ENCODE measurements at places on chromosomes 7 and 10. TPM values are rescaled to one million over a fixed set of nuclear protein-coding genes. Genes with fewer than 3 reads are reported as not detected.

DNA sequence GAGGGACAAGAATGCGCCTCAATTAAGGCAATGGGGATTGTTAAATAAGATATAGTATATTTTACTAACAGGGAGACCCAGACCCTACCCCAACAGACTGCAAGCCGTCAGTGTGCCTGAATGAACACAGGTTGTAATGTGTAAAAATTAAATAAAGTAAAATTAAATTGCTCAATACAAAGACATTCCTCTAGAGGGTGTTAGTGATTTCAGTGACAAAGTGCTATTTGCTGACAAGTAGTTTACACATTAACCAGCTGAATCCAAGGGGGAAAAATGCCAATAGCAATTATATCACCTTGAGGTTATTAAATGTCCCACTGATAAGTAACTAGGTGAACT, 110.5 kb downstream of the EBF3 start:
- no peak for DNase-seq

DNA sequence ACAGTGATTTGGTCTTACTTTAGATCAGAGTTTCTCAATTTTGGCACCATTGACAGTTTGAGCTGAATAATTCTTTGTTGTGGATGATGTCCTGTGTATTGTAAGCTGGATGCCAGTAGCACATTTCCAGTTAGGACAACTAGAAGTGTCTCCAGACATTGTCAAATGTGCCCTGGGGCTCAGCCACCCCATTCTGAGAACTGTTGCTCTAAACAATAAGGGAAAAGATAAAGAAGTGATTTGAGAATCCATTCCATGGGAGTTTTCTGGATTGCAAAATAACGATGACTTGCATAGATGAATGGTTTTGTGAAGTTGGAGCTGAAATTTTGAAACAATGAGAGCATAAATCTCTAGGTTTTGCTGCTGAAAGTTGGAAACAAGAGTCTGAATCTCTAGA, 44.6 kb downstream of the NUP205 start:
- DNase-seq = no peak

TMEM196 gene
- not detected for total RNA-seq

HTR5A gene
- not detected for total RNA-seq

IFIT1B gene
- total RNA-seq = not detected

DNA sequence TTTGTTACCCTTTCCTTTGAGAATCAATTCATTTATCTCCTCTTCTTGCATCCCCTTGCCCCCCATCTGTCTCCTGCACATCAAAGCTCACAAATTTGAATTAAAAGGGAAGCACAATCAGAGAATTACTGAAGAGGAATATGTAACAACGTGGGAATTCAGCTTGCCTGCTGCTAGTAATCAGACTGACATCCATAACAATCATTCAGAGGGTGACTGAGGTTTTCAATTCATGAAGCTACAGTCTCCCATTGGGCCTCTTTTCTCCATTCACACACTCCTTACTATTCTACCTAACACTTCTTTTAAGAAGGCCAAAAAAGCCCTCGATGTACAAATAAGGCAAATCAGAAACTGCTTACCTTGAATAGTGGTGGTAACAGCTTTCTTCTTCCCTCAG, 24.3 kb upstream of the DNA2 start:
- DNase-seq = no peak

DNA sequence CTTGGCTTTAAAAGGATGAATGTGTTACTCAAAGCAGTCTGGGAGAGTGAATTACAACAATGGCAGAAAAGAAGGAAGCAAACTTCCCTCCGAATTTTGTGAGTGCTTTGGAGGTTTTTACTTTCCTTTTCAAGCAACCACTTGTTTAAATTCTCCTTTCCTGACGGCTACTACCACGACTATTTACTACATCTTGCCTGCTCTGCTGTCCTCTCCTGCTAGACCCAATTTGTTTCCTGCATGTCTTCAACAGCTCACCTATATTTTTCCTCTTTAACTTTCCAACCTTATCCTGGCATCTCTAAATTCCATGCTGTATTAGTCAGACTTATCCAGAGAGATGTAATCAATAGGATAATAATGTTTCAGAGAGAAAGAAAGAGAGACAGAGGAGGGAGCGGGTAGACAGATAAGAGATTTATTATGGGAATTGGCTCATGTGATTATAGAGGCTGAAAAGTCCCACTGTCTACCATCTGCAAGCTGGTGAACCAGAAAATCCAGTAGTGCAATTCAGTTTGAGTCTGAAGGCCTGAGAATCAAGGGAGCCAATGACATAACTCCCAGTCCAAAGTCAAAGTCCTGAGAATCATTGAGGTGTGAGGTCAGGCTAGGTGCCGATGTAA, 42.8 kb upstream of the SLC13A1 start:
- DNase-seq = no peak

- no peak for DNase-seq
These were observed 716 bp downstream of the OGA start for GRCh38 chr10:101817337-101818118.

DNA sequence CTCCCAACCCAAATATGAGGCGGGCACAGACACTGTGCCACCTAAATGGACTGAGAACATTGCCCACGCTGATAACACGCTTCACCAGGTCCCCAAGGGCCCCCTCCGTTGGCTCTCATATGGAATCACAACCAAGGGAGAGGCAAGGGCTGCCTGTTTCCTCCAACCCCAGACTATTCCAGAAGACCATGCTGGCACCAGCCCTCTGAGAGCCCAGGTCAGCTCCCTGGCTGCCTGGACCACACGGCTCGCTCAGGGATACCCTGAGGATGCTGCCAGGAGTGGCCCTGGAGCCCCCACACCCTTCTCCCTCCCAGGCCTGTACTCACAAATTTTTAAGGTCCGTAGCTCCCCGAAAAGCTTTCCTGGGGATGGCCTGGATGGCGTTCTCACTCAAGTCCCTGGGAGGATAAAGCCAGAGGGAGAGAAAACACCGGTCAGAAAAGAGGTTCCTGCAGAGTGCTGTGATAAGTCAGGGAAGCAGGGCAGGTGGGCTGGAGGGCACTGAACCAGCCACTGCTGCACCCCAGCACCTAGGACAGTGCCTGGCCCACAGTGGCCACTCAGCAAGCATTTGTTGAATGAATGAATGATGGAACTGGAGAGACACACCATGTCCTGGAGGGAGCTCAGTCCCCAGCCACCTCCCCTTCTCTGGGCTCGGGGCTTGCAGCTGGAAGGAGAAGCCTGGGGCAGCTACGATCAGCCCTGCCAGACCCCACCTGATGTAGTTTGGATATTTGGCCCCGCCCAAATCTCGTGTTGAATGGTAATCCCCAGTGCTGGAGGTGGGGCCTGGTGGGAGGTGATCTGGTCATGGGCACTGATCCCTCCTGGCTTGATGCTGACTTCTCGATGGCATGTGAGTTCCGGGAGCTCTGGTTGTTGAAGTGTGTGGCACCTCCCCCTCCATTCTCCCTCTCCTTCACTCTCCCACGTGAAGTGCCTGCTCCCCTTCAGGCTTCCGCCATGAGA, 119.8 kb downstream of the SLIT1 start:
- no peak for DNase-seq

CPXM2 gene
- total RNA-seq = not detected

COG5 gene
- 36.0 TPM for total RNA-seq

DNA sequence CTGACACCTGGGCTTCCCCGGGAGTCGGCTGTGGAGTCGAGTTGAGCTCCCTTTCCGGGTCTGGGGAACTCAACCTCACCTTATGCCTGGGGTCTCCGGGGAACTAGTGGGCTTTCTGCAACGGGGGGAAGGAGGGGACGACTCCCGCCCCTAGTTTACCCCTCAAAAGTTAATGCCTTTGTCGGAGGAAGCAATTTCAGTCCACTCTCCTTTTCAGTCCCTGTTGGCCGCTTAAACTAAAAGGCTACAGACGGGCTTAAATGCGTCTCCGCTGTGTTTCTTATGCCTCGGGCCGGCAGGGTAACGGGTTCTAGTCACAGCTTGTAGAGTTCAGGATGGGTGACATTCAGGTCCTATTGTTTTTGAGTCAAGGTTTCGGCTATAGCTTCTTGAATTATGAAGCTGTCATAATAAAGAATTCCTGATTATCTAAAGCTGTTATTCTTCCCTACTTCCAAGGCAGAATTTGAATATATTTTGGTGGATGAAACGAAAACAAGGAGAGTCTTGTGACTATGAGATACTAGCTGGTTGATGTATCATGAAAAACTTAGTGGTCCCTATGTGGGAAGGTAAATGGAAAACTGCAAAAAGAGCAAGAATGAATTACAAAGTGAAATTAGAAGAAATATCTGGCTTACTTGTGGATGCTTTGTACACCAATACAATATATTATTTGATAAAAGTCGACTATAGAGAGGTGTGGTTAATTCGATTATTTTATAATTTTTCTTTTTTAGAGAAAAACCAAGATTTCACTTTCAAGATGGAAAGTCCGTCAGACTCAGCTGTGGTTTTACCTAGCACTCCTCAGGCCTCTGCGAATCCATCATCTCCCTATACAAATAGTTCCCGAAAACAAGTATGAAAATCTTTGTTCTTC, 495 bp downstream of the SFR1 start:
- DNase-seq = no peak

DNA sequence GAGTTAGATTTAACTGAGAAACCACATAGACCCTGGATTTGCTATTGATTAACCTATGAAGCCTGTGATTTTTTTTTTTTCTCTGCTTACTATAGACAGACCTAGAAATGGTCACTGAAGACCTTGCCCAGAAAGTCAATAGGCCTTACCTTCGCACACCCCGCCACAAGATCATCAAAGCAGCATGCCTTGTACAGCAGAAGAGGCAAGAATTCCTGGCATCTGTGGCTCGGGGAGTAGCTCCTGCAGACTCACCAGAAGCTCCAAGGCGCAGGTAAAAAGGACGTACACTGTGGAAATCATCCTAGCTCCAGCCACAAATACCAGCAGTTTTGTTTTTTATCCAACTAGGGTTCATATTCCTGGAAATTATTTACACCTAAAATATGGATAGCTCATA, 56.2 kb upstream of the GATAD1 start:
- no peak for DNase-seq

CFAP46 gene
- not detected for total RNA-seq

VOPP1 gene
- 53.7 TPM for total RNA-seq

- no peak for DNase-seq
These were observed 26.2 kb downstream of the PTPN12 start for GRCh38 chr7:77563275-77563674.

DNA sequence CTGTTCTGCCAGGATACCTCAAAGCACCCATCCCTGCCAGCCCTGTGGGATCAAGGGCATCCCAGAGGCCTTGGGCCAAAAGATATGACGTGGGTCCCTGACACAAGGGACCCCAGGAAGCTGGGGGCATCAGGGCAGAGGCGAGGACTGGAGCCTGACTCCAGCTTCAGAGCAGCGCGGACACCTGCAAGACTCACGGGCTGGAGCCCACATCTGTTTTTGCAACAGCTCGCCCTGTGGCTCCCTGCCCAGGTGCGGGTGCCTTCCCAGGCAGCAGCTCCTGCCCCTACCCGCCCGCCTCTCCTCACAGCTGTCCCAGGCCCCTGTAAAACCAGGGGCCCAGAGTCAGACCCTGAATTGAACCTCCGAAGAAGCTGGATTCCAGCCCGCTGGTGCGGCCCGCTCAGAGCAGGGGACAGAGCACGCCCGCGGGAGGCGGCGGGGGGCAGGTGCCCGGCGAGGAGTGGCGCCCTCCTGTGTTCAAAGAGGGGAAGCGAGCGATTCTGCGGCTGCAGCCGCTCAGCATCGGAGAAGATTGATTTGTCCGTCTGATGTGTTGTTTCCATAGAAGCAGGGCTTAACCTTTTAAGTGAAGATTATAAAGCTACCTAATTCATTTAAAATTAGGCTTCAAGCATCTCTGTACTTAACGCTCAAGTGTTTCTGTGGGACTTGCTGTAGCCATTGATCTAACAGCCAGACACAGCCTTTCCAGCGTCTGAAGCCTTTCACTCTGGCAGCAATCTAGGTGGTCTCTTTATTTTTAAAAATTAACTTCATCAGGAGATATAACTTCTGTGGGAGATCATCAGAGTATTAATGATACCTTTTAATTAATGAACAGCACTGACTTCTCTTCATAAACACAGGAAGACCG, 88.4 kb downstream of the BEND7 start:
- peak; percentile 49 for DNase-seq

- DNase-seq = no peak
These were observed 138.9 kb downstream of the EGFR start for GRCh38 chr7:55157764-55158105.

DNA sequence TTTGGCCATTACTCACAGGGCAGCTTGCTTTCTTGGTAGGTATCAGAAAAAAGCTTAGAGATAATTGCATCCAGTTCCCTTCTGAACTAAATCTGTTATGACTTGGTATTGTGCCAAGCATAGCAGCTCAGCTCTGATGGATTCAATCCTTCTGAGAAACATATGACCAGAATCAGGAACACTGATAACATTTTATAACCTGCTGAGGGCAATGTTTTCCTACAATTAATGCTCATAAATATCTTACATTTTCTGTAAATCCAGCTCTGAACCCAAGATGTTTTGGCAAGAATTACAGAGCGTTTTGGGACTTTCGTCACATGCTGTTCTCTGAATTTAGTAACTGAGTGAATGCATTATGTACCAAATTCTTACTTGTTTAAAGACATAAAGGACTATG, 167.8 kb downstream of the KIF20B start:
- no peak for DNase-seq

- DNase-seq = no peak
These were observed 16.4 kb downstream of the GRB10 start for GRCh38 chr7:50766106-50766848.

CLDN15 gene
- 18.2 TPM for total RNA-seq

GRCh38 chr7:151351967-151352366, 10.4 kb downstream of the NUB1 start:
- peak; percentile 59 for DNase-seq

DNA sequence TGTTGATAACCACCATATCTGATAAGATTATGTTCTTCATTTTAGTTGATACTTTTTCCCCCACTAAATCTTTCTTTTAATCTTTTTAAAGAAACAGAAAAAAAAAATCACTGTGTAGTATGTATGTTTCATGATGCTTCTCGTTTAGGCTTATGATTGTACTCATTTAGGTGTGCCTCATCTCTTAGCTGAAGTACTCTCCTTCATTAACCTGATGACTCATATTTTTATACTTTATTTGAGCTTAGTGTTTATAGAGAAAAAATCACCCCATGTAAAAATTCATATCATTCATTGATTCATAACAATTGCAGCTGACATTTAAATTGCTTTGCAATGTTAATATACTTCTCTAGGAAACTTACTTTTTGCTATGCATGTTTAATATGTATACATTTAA, 158.9 kb downstream of the MLLT10 start:
- no peak for DNase-seq

- DNase-seq = no peak
These were observed 129.1 kb downstream of the SEPTIN14 start for GRCh38 chr7:55733241-55734140.

DNA sequence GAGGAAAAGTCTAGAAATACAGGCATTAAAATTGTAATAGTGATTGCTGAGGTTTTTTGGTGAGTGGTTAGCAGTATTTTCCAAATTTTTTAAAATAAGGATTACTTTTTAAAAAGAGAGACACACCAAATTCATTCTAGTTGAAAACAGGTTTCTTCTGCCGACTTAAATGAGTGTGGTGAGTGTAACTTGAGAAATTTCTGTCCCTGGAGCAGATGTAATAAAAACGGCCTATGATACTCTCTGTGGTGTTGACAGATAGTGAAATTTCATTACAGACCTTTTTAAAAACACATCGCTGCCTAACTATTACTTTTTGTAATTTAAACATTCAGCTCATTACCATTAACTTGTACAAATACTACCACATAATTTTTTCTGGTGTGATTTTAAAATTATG, 90.1 kb downstream of the CYP51A1 start:
- DNase-seq = no peak

GRCh38 chr10:126337251-126337810, 50.9 kb downstream of the ADAM12 start:
- DNase-seq = no peak

All from activated T-helper 2 cell treated with anti-CD3 and anti-CD28 coated beads, Interferon-gamma antibody, Interleukin-2, Interleukin-4, amounts not matched to agents 10 μg/mL and 5 μg/mL and 100 μg/mL, durations not matched to agents 14 hours and 24 hours and 36 hours (primary cell).